Fibroblast of the conjunctiva (primary cell): ENCODE measurements at places on chromosomes 2 and 18.

DNA sequence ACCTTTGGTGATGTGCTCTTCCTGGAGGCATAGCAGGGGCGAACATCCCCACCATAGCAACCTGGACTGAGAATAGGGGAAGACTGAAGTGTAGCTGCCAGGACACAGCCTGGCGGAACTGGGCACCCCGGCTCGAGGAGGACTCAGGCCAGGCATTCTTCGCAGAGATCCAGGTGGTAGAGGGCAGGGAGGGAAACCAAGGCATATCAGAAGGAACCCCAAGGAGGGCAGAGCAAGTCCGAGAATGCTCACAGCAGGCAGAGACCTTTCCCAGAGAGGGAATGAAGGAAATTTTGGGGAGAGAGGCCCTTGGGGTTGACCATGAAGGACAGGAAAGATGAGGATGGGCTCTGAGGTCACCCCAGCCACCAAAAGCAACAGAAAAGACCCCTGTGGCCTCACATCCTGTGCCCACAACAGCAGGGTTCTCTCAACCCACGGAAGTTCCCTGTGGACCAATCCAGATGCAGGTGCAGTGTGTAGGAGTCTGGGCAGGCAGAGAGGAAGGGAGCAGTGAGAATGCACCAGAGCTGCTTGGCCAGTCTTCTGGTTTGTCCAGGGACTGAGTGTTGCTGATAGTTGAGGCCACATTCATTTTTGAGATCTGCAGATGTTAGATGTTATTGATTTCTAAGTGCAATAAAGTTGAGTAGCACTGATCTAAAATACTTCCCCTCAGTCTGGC lies 136.9 kb downstream of the PXDN start:
- no peak for DNase-seq

GRCh38 chr18:33210575-33211189 lies 229.8 kb downstream of the CCDC178 start:
- peak; percentile 23 for DNase-seq

DNA sequence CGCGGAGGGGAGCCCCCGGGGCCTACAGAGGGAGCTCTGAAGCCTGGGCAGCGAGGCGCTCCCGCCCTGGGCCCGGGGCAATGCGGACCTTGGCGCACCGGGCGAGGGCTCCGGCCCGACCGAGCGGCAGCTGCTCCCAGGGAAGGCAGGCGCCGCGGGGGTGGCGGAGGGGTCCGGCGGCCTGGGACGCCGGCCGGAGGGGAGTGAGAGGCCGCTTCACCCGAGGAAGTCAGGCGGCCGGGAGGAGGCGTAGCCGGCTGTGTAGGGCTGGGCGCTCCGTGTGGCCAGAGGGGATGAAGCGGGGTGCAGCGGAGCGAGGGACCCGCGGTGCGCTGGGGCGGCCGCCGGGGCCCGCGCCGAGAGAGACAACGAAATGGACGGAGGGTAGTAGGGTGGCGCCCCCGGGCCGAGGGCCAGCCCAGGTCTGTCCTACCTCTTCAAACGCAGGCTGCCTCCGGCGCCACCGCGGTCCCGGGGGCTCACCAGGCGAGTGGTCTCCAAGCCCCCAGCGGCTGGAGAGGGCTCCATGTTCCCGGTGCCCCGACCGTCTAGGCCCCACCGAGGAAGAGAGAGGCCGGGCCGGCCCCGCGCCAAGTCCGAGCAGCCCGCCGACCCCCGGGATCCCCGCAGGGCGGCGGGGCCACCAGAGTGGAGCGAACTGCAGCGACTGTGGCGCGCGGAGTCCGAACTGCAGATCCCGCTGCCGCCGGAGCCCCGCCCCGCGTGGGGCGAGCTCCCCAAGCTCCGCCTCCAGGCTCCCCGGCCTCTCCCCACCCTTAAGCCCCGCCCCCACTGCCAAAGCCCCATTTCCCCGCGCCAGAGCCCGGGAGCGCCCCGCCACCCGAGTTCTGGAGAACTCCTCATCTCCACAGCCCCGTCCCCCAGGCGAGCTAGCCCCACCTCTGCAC lies at the start of gene SLC30A3:
Gene SLC30A3 (minus strand): TSS at position 669 of the 908 bp plus-strand sequence. CDS start 141 bp downstream, at position 528.
- no peak for DNase-seq

GRCh38 chr18:39494211-39494896 lies 1928.8 kb upstream of the CELF4 start:
- DNase-seq: no peak

- no peak for DNase-seq
These were observed 108.5 kb downstream of the SOCS6 start for GRCh38 chr18:70397259-70397925.
